Fibroblast of villous mesenchyme (primary cell): ENCODE measurements at places on chromosomes 6 and 20. TPM values are rescaled to one million over a fixed set of nuclear protein-coding genes. Genes with fewer than 3 reads are reported as not detected.

NAA20 gene
- total RNA-seq = 29.3 and 41.5 TPM in 2 replicates

GRCh38 chr6:110329714-110330436 lies 28.3 kb downstream of the METTL24 start:
- peak; percentile 59 for DNase-seq

KIAA1755 gene
- 0.64 and 1.3 TPM in 2 replicates for total RNA-seq

- DNase-seq = no peak
These were observed 246.3 kb upstream of the RREB1 start for GRCh38 chr6:6861351-6861894.

CARMIL1 gene
- 11.2 and 12.2 TPM in 2 replicates for total RNA-seq
